ENCODE measurements at places on chromosomes 1 and 21.

DNA sequence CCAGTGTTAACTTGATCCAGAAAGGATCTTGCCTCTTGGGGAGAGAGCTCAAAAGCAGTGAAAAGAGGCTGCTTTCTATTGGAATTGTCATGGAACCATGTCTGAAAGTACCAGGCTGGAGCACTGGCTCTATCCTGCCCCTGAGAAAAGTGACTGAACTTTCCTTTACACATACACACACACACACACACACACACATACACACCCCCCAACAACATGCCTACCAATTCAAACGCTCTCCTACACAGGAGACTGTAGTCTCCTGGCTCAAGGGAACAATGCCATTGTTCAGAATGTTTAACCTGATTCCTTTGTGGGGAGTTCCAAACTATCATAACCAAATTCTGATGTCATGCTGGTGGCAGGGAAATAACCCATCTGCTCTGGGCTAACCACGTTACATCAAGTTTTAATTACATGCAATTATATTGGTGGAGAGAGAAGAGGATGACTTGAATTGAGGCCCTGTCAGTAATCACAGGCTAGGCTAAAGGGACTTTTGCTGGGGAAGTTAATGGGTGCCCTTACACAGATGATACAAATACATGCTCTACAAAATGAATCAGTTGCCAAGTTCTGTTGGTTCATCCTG is 52.3 kb upstream of the DUSP10 start:
- DNase-seq = peak; percentile 22

DNA sequence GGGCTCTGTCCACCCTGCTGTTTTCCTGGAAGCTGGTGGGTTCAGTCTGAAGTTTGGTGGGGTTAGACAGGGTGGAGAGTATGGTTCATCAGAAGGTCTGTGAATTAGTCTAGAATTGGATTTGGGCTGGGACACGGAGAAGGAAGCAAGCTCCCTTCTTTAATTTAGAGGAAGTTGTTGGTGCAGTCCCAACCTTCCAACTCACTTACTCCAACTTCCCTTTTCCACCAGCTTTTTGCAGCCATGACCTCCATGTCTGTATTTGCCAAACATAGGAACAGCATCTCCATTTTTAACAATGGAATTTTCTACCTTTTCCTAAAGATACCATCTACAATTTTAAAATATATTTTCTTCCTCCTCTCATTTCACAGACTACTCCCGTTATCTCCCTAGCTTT is 28.5 kb upstream of the PRELP start:
- DNase-seq = no peak

- no peak for DNase-seq
These were observed 46.1 kb upstream of the RBM34 start for GRCh38 chr1:235207209-235207565.

DNA sequence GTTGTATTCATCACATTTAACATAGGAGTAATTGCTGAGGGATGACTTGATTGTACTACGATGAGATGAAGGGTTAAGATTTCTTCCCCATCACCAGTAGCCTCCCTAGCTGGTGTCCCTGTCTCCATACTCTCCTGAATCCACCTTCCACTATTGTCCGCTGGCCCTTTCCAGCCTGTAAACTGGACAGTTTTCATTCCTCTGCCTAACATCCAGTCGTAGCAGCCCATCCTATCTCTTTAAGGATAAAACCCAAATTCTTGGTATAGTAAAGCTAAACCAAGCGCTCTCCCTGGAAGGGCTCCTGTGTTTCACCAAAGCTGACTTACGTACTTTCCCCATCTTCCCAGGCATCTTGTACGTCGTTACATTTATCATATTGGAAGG is 670 bp downstream of the COX20 start:
- DNase-seq = peak; percentile 60

GRCh38 chr1:153536012-153536670 is 350 bp upstream of the S100A6 start:
- DNase-seq = peak; percentile 96

- no peak for DNase-seq
These were observed 115.5 kb downstream of the DHRS3 start for GRCh38 chr1:12502336-12503109.

DNA sequence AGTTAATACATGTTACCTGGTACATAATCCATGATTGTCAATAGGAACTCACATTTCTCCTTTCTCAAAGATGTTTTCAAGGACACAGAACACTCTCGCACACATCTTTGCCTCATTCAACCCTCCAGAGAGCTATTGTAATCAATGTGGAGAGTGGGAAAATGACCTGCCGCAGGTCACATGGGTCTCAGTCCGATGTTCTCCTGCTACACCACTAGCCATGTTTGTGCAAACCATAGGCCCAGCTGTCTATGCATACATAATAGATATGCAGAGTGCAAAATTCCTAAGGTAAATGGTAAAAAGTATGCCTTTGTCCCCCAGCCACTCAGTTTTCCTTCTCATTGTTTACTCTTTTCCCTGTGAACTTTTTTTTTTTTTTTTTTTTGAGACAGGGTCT is 89.2 kb downstream of the ADSS2 start:
- DNase-seq = no peak

DNA sequence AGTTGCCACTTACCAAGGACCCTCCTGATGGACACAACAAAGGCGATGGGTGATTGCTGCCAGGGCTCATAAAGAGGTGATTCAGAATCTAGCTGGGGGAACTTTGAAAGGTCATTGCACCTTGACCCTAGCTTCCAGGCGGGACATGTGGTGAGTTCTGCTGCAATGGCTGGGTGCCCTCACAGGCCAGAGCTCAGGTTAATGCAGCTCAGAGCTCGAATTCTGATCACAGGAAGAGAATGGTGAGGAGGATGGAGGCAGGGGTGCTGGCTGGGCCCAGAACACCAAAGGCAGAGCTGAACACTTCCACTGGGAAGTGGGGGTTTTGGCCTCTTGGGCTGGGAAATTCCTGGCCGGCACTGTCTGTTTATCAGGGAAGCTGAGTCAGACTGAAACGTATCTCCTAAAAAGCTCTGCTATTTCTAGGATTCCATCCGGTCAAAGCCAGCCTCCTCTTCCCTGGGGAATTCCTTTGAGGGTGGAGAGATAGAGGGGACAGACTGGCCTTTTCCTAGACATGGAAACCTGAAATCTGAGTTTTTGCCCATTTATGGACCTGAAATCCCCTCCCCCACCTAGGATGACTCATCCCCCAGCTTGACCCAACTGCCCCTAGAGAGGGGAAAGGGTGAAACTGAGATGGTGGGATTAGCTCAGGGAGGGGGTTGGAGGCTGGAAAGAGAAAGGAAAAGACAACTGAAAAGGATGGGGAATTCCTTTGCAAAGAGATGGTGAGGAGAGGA is 27.2 kb downstream of the NUAK2 start:
- peak; percentile 86 for DNase-seq

GRCh38 chr1:48916130-48917069 is 139.7 kb upstream of the BEND5 start:
- DNase-seq = peak; percentile 81

DNA sequence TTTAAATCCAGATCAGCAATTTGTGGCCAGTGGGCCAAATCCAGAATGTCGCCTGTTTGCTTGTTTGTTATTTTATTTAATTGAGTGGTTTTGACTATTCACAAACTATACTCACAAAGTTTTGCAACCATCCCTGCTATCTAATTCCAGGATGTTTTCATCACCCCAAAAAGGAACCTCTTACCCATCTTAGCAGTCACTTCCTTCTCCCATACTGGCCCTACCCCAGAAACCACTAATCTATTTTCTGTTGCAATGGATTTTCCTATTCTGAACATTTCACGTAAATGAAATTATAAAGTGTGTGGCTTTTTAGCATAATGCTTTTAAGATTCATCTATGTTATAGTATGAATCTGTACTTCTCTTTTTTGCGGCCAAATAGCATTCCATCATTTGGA is 41.3 kb downstream of the WDTC1 start:
- DNase-seq = no peak

DNA sequence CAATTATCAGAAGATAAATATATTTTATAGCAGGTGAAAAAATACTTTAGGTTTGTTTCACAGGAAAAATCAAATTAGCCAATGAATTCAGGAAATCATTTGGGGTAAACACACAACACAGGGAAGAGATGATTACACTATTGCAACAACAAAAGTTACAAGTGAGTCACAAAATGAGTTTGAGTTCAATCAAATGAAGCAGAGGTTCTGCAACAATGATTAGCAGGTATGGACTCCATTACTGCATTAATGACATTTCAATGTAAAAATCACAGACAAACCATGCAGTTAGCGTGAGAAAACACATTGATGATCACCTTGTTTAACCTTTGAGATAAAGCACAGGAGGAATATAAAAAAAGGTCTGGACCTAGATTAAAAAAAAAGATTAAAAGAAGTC is 9.7 kb downstream of the ADGRL4 start:
- no peak for DNase-seq

GRCh38 chr21:29360799-29361765 is 62.4 kb downstream of the BACH1 start:
- no peak for DNase-seq

DNA sequence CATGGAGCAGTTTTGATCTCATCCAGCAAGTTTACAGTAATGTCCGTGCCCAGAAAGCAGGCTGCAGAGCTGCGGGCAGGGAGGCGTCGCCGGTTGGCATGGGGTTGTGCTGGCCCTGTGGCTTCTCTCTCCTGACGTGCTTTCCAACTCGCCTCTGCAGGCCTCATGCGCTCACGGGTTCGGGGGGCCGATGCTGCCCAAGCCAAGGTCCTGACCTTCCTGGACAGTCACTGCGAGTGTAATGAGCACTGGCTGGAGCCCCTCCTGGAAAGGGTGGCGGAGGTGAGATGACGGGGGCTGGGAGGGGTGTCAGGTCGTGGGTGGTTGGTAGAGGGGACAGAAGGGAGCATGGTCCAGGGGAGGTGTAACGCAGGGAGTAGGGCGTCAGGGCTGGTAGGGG is 176.1 kb downstream of the GALNT2 start:
- DNase-seq = no peak

DNA sequence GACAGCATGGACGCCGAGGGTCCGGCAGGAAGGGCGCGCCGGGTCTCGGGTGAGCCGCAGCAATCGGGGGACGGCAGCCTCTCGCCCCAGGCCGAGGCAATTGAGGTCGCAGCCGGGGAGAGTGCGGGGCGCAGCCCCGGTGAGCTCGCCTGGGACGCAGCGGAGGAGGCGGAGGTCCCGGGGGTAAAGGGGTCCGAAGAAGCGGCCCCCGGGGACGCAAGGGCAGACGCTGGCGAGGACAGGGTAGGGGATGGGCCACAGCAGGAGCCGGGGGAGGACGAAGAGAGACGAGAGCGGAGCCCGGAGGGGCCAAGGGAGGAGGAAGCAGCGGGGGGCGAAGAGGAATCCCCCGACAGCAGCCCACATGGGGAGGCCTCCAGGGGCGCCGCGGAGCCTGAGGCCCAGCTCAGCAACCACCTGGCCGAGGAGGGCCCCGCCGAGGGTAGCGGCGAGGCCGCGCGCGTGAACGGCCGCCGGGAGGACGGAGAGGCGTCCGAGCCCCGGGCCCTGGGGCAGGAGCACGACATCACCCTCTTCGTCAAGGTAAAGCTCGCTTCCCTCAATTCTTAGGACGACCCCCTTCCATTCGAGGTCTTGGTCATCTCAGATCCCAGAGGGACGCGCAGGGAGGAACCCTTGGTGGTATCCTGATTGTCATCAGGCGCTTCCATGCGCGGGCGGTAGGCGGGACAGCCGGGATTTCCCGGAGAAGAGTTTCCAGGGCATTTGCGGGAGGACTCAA is 1.6 kb downstream of the CLIC6 start:
- peak; percentile 49 for DNase-seq

All from GM23248 (cell line).